ENCODE measurements at places on chromosomes 1 and 21. TPM values are rescaled to one million over a fixed set of nuclear protein-coding genes. Genes with fewer than 3 reads are reported as not detected.

- H3K4me3 ChIP-seq, result no peak overlapping the region
- peaks cover 38% of the 10 kb centered on the region for H3K4me1 ChIP-seq
- DNase-seq, result no peak
- peak overlapping the region; percentile 32 for H3K27ac ChIP-seq
- H3K36me3 ChIP-seq, result peaks cover 35% of the 10 kb centered on the region
- H3K27me3 ChIP-seq, result no peaks in the 10 kb centered on the region
Measured at GRCh38 chr1:12201352-12202189, 28.3 kb upstream of the VPS13D start.

DNA sequence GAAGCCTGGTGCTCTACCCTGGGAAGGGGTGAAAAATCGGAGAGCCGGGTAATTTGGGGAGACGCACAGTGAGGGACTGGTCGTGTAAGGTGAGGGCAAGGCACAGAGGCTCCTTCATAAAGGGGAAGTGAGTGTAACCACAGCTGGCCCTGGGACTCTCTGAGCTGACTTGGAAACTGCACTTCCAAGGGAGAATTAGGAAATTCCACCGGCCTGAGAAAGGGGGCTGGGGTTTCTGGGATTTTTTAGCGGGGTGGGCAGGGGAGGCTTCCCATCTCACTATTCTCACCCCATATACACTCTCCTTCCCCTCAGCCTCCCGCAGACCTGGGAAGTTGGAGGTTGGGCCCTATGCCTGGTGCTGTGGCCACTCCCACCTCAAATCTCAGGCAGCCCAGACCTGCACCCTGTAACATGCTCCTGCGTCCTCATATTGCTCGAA, 88.3 kb upstream of the IPO9 start:
- no peak overlapping the region for H3K27ac ChIP-seq
- H3K4me1 ChIP-seq, result peaks cover 14% of the 10 kb centered on the region
- H3K27me3 ChIP-seq, result peaks cover 50% of the 10 kb centered on the region

DNA sequence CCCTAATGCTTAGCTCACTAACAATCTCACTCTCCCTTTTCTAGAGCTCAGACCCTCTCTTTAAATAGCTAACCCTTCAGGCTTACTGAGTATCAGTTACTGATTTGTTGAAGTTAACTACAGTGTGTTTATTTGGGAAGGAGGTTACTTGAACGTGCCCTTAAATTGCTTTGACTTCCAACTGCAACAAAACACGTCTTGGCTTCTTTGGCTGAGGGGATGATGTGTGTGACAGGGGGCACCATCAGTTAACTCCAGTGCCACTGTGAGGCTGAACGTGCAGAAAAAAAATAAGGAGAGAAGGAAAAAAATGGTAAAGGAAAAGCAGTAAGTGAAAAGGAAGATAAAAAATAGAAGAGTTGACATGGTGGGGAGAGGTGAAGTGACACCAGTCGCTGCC, 75.1 kb upstream of the NRIP1 start:
- H3K4me3 ChIP-seq, result no peak overlapping the region
- no peaks in the 10 kb centered on the region for H3K4me1 ChIP-seq
- H3K27me3 ChIP-seq, result peaks cover 11% of the 10 kb centered on the region
- H3K36me3 ChIP-seq, result no peaks in the 10 kb centered on the region
- H3K27ac ChIP-seq, result no peak overlapping the region

- H3K4me1 ChIP-seq, result no peaks in the 10 kb centered on the region
- no peaks in the 10 kb centered on the region for H3K27me3 ChIP-seq
- DNase-seq, result no peak
- H3K4me3 ChIP-seq, result no peak overlapping the region
Measured at GRCh38 chr1:192973202-192973601, 86.0 kb downstream of the UCHL5 start.

GRCh38 chr1:59186656-59187055, 110.2 kb upstream of the FGGY start:
- no peak overlapping the region for H3K4me3 ChIP-seq
- H3K27ac ChIP-seq, result no peak overlapping the region
- H3K4me1 ChIP-seq, result no peaks in the 10 kb centered on the region
- DNase-seq, result no peak

DNA sequence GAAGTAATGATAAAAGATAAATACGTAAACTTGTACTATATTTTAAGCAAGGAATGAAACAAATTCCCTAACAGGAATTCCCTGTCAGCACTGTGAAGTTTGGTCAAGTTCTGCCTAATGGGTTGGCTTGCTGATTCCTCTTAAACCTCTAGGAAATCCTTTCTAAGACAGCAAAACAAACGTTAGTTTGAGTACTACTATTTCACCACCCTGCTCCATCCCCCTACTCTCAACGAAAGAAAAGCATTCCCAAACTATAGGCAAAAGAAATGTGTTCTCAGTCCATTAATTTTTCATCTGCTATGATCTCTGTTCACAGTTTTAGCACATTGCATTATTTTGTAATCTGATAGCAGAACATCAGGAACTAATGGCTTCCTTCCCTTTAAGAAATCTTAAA, 16.1 kb downstream of the SERPINC1 start:
- H3K4me3 ChIP-seq, result no peak overlapping the region
- no peaks in the 10 kb centered on the region for H3K27me3 ChIP-seq
- DNase-seq, result no peak
- peaks cover 5% of the 10 kb centered on the region for H3K36me3 ChIP-seq
- no peak overlapping the region for H3K27ac ChIP-seq

GRCh38 chr21:15688809-15689208, 41.0 kb upstream of the USP25 start:
- DNase-seq, result no peak
- no peak overlapping the region for H3K27ac ChIP-seq
- H3K4me1 ChIP-seq, result no peaks in the 10 kb centered on the region
- no peaks in the 10 kb centered on the region for H3K36me3 ChIP-seq

- H3K4me3 ChIP-seq, result no peak overlapping the region
- H3K27ac ChIP-seq, result no peak overlapping the region
- peaks cover 11% of the 10 kb centered on the region for H3K4me1 ChIP-seq
- no peak for DNase-seq
Measured at GRCh38 chr21:34342476-34342875, 21.3 kb upstream of the KCNE2 start.

LCE3E gene
- total RNA-seq, result not detected

INAVA gene
- total RNA-seq, result 0.25 TPM

DMRTB1 gene
- not detected for total RNA-seq
